ENCODE measurements at places on chromosomes 6 and 20. TPM values are rescaled to one million over a fixed set of nuclear protein-coding genes. Genes with fewer than 3 reads are reported as not detected.

The SMAP1 gene
- total RNA-seq, result 24.8 TPM

The TINAG gene
- 0.72 TPM for total RNA-seq

DNA sequence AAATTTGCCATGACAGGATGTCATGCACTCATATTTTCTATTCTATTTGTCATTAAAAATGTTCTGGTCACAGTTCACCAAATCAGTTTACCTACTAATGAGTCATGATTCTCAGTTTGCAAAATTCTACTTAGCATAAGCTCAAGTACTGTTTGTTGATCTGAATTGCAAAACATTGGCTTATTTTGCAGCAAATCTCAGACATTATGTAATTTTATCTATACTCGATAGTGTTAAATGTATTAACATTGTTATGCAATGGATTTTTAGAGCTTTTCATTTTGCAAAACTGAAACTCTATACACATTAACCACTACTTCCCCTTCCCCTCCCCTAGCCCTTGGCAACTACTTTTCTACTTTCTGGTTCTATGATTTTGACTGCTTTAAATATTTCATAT lies 213.8 kb upstream of the ZFP64 start:
- DNase-seq, result no peak

DNA sequence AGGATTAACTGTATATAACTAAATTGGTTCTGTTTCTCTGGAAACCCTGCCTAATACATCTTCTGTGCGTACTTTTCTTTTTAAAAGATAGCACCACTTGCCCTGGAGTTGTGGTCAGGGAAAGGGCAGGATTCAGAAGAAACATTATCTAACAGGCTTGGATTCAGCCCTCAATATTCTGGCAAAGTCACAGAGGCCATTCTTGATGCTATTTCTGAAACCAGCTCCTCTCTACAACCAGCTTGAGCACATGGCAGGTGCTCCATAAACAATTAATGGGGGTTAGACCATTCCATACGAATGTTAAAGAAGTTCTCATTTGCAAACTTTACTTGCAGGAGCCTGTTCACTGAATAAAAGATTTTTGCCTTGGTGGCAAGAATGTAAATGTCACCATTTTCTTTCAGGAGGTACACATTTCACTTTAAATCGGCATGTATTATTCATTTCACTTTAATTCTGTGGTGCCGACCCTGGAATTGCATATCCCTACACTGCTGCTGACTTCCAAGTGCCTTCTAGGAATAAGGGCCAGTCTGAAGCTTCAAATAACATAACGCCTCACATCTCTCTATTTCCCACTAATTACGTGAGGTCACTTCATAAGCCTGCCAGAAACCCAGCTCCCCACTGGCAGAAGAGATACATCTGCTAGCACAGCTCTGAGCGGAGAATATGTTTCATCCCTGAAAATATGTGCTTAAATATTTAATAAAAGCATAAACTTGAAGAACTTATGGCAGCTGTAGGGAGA lies 248.7 kb downstream of the ADGRG6 start:
- DNase-seq, result peak; percentile 78

Data from myocyte (in vitro differentiated cells).